ENCODE measurements at places on chromosomes 1 and 21.

DNA sequence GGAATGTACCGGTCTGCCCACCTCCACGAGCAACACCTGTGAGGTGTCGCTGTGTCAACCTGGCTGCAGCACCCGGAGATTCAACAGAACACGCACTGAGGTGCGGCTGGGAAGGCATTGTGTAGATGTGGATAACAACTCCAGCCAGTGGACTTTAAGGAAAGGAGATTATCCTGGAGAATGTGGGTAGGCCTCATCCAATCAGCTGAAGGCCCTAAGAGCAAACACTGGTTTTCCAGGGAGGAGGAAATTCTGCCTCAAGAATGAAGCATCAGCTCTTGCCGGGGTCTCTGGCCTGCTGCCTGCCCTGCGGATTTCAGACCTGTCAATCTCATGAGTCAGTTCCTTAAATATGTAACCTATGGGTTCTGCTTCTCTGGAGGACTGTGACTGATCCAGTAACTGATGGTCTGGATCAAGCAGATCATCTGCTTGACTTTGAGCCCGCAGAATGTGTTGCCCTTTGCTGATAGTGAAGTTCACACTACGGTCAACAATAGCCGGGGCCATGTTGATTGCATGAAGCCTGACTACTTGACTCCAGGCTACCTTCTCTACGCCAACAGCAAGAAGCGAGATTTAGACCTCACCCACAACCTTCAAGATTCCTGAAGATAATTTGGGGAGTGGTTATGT lies 15.9 kb upstream of the PRDM15 start:
- no peak for DNase-seq

- no peak for DNase-seq
These were observed 518.7 kb downstream of the PTPRC start for GRCh38 chr1:199157494-199157893.

DNA sequence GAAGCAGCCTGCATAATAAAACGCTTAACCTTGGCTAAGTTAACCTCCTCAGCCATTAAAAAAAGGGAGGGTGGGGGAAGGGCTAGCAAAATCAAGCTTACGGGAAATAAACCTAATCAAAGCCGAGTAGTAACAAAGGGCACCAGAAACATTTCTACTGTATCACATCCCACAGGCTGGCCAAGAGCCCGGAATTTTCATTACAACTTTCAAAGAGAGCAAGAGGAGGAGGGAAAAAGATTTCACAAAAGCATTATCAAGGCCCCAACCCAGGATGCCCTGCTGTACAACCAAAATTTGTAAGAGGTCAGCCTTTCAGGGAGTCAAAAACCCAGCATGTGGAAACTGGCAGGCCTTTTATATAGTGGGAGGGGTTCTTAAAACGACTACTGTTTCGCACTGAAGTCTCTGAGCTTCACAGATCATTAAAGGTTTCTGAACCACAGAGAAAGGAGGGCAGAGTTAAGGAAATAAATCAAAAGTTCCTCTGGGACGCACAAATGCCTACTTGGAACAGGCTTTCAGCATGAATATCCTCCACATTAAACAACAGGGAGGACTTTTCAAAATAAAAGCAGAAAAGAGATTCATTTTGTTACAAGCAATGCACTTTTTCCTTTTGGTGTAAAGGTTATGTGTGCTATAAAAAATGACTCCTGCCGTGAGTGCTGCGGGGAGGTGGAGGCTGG lies 90.4 kb downstream of the SLC45A1 start:
- no peak for DNase-seq

DNA sequence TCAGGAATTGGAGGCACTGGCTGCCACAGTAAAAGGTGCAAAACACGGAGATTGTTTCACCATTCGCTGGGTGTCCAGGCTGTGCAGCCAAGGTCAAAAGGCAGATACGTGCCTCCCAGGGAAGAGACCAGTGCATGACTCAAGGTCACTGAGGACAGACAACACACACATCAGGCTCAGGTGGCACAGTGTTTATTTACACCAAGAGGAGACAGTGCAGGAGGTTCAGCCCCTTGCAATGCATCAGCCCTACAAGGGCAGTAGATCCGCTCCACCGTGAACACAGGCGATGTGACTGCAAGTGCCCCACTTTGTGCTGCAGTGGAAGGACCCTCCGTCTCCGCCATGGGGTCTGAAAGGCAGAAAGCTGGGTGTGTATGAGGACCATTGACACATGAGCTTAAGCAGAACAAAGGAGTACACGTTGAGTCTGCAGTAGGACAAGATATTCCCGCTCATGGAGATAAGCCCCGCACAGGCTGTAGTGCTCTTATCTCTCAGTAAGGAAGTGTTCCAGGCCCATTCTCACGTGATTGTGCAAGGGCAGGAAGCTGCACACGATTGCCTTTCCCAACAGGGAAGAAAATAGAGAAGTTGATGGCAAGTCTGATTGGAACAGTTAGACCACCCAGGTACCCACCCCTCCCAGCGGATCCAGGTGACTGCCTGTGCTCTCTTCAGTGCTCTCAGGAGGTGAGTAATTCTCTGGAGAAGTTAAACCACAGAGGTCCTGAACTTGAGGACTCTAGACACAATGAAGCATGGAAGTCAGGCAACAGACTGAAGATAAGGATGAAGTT lies 37.5 kb upstream of the QSOX1 start:
- DNase-seq = no peak

GRCh38 chr1:236156512-236157208 lies 14.3 kb downstream of the GPR137B start:
- no peak for DNase-seq

DNA sequence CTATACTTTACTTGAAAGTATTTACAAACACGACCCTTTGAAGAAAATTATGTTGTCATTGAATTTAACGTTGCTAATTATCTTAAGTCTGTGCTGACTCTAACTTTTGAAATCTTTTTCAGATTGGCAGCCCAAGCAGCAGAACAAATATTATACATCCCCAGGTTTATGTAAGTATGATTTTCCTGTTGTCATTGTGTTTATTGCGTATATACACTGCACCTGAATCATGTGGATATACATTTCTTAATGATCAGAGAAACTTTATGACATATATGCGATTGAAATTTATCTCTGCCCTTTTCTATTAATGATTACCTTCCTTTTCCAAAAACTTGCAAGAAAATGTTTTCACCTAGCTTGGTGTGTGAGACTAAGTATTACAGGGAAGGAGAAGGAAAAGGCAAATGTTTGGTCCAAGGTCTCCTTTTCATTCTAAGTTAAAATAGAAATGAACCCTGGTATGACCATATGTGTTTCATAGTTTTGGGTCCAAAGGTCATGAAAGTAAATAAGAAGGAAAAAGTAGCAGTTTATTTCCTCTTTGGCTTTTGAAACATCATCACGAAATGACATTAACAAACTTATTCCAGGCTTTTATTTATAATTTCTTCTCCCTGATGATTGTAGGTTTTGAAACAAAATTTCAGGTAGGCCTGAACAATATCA lies 116.8 kb downstream of the VPS13D start:
- no peak for DNase-seq

DNA sequence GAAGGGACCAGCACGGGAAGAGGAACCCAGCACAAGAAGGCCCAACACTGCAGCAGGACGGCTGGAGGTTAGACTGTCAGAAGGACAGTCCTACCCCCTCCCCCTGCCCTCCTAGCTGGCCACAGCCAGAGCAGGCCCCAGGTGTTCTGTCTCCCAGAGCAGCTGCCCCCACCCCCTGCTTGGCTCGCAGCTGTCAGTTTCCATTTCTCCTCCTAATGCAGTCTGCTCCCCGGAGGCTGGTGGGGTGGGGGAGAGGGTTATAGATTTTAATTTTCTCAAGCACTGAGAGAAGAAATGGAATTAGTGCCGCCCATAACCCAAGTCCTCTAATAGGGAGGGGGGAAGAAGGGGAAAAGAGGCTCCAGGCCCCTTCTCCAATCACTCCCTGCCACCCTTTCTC lies 13.0 kb upstream of the PEAR1 start:
- DNase-seq = no peak

- DNase-seq = no peak
These were observed 44.6 kb upstream of the TMEM125 start for GRCh38 chr1:43225168-43225567.

GRCh38 chr1:161987303-161987702 lies 36.4 kb downstream of the OLFML2B start:
- DNase-seq = no peak

- DNase-seq = no peak
These were observed 8.6 kb upstream of the PIGV start for GRCh38 chr1:26779098-26779668.

- DNase-seq = no peak
These were observed 51.2 kb downstream of the RNF2 start for GRCh38 chr1:185096531-185096930.

- no peak for DNase-seq
These were observed 177.7 kb downstream of the VAV3 start for GRCh38 chr1:107787299-107787698.

GRCh38 chr1:12409681-12410080 lies 179.9 kb downstream of the VPS13D start:
- DNase-seq = no peak

DNA sequence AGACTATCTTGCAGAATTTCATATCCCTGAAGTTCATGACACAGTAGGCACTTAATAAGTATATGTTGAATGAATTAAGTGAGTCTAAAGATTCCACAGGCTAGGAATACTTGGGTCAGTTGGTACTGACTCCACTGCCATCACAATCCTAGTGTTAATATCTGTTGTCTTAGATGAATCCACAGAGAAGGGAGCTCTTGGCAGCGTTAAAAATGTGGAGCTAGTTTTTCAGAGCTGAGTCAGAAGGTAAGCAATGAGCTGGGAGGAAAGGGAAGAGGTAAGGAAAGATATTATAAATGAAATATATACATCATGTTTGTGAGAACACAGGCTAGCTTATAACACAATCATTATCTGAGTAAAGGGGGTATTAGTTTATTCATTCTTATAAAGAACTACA lies 21.8 kb upstream of the GORAB start:
- no peak for DNase-seq

DNA sequence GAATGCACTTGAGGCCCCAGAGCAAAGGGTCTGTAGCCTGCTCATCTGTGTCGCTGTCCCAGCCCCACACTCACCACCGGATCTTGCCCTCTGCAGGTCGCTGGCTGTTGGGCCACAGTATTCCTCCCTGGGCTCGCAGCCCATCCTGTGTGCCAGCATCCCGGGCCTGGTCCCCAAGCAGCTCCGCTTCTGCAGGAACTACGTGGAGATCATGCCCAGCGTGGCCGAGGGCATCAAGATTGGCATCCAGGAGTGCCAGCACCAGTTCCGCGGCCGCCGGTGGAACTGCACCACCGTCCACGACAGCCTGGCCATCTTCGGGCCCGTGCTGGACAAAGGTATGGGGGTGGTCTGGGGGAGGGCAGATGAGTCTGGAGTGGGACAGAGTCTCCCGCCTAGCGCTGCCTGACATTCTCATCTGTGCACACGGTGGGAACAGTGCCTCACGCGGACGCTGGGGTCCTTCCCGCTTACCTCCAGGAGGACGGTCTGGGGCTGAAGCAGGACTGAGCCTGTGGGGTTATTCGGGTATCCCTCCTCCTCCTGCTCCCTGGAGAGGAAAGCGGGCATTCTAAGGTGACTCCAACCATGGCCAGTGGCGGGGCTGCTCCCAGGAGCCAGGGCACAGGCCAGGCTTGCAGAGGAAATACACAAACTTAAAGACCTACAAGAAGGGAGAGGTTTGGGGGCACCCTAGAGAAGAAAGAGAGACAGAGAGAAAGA lies 15.9 kb downstream of the WNT3A start:
- DNase-seq = no peak

DNA sequence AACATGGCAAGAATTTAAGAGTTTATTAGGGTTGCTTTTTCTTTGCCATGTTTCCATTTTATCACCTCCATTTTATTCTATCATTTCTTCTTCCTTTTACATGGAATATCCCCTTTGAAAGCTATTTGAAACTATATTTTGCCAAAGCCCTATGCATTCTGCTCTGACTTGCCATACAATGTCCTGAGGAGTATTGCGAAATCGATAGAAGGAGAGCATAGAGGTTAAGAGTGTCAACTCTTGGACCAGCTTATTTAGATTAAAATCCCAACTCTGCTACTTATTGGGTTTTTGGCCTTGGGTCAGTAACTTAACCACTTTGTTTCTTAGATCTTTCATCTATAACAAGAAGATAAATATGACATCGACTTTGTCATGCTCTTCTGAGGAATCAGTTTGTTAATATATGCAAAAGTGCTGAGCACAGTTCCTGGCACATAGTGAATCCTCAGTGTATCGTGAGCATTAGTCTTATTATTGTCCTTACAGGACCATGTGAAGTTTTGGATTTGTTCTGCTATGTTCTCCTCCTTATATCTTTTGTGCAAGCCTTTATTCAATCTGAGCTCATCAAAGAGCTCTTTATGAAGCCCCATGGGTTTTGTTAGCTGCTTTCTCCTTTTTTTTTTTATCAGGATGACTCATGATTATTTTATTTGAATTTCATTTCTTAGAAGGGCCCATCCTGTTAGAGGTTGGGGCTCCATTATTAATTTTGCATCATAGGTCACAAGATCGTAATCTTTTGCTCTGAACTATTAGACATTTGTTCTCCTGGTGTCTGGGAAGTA lies 17.6 kb downstream of the ACKR1 start:
- DNase-seq = no peak

DNA sequence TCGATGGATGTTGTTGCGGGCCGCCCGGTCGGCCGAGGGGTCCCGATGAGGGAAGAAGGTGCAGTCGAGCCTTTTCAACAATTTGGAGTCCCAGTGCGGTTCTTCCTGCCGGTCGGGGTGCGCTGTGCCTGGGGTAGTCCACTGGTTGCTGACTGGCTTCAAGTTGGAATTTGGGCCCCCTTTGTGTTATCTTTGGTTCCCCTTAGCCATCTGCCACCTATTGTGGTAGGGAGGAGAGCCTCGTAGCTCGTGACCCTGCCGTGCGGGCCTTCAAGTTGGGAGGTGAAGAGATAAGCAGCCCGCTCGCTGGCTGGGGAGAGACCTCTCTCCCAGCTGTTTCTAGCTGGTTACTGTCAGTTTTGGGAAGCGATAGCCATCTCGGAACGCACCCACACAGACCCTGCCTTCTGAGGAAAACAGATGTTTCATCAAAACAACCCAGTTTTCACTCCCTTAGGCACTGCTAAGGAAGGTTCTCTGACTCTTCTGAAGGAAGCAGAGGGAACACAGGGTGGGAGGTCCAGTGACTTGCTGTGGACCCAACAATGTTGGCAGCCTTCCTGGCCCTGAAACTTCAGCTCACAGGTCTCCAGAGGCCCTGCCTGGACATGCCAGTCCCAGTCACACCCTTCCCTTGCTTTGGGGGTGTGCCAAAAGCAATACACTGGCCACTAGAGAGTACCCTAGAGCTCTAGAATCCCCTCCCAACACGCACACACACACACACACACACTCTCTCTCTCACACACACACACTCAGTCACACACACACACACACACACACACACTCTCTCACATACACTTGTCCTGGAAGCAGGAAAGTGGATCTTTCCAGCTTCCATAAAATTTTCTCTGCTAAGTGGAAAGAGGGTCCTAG lies 1.0 kb downstream of the BTG2 start:
- no peak for DNase-seq

Data from stimulated activated CD8-positive, alpha-beta memory T cell treated with anti-CD3 and anti-CD28 coated beads, Interleukin-2, amount 100 ng/mL, for 48 hours (primary cell).